ENCODE measurements at places on chromosomes 13 and 19. TPM values are rescaled to one million over a fixed set of nuclear protein-coding genes. Genes with fewer than 3 reads are reported as not detected.

- no peaks in the 10 kb centered on the region for H3K36me3 ChIP-seq
- peak overlapping the region; percentile 31 for H3K4me3 ChIP-seq
- peak overlapping the region; percentile 99 for H3K27ac ChIP-seq
- H3K4me1 ChIP-seq: no peaks in the 10 kb centered on the region
These were observed 14.7 kb downstream of the TLE5 start for GRCh38 chr19:3047496-3048189.

DNA sequence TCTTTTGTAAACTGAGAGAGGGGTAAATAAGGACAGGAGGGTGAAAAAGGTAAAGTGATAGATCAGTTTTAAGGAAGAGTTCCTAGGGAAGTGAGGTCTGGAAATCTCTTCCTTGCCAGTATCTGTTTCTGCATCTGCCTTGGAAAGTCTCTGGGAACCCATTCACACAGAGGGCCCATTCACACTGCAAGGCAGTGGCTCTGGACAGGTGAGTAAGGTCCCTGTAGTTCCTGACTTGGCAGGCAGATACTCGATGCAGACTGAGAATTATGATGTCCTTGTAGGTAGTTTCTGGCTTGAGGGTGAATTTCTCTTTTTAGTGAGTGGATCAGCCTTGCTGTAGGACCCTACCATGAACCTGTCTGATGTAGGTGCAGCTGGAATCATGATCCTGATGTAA is 293.3 kb downstream of the NALCN start:
- DNase-seq: no peak
- no peaks in the 10 kb centered on the region for H3K36me3 ChIP-seq
- no peak overlapping the region for H3K27ac ChIP-seq
- no peaks in the 10 kb centered on the region for H3K27me3 ChIP-seq

DNA sequence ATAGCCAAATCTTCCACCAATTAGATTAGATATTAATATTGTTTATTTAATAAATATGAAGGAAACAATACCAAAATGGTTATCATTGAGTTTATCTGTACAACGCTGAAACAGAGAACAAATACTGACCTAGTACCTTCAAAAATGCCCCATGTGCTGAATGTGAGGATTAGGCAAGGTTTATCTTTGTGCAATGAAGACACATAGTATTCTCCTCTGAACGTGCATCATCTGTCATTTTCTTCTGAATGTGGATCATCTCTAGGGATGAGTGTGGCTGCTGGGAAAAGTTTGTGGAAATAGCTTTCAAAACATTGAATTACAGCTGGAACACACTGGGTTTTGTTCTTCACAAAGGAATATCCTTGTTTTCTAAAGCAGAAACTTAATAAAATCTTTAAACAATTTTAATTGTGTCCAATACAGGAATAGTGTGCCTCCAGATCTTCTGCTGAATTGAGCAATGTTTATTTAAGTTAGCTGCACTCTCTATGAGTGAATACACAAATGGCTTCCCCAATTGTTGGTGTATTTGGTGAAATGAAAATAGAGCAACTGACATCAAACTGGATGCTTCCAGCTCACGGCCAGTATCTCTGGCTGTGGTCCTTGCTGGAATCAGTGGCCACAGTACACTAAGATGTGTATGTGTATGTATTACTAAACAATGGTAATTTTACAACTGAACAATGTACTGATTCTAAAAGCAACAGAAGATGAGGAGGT is 6.7 kb downstream of the COL4A1 start:
- no peaks in the 10 kb centered on the region for H3K4me1 ChIP-seq
- H3K27ac ChIP-seq: peak overlapping the region; percentile 100
- no peaks in the 10 kb centered on the region for H3K27me3 ChIP-seq
- no peak overlapping the region for H3K4me3 ChIP-seq
- no peak for DNase-seq
- no peaks in the 10 kb centered on the region for H3K36me3 ChIP-seq

DNA sequence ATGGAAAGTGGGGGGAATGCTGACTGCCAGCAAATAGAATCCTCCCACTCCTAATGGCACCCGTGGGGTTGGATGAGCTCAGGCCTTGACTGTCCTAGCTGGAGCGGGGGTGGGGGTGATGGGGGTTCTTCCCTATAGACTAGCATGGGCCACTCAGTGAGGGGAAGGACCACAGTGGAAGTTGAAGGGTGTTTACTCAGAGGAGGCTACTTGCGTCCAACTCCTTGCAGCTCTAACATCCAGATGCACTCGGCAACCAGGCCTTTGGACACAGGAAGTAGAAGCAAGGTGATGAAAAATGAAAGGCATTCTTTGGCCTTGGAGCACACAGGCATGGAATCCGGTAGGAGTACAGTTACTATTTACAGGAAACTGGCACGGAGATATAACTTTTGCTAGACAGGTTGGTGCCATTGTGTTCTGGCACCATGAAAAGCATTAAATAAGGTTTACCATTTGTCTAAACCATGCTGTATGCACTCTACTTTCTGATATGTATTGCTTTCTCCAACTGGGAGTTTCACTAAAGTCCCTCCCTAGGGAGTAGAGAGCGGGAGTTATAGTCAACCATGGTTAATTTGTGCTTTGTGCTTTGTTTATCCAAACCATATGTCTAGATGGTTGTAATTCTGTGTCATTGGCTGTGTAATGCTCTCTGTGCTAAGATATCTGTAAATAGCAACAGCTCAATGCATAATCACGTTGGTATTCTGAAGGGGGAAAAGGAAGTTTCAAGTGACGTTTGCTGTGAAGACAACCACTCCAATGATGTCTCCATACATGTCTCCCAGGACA is 125.3 kb downstream of the TSHZ3 start:
- H3K27ac ChIP-seq: no peak overlapping the region
- no peak for DNase-seq
- no peaks in the 10 kb centered on the region for H3K36me3 ChIP-seq
- no peak overlapping the region for H3K4me3 ChIP-seq
- H3K4me1 ChIP-seq: peaks cover 5% of the 10 kb centered on the region

DNA sequence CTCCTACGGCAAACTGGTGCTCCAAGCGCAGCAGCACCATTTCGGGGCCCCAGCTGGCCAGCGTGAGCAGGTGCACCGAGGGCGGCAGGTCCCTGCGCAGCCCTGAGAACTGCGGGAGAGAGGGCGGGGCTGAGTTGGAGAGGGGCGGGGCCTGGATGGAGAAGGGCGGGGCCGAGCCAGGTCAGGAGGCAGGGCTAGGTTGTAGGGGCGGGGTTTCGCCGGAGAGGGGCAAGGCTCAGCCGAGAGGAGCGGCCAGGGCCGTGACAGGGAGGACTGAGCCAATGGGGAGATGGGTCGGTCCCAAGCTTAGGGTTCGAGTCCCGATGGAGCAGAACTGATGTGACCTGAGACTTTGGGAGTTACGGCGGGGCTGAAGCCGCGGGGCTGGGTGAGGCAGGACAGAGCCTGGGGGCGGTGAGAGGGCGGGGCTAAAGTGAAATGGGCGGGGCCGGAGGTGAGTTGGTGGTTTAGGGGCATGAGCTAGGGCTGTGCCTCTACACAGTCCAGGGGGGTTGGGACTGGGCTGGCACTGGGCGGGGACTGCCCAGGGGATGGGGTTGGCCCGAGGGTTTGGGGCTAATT is 19.0 kb downstream of the MAN2B1 start:
- H3K27ac ChIP-seq: no peak overlapping the region
- H3K4me1 ChIP-seq: peaks cover 9% of the 10 kb centered on the region
- DNase-seq: peak; percentile 70
- H3K27me3 ChIP-seq: no peaks in the 10 kb centered on the region

- no peak overlapping the region for H3K4me3 ChIP-seq
- H3K4me1 ChIP-seq: no peaks in the 10 kb centered on the region
- H3K36me3 ChIP-seq: no peaks in the 10 kb centered on the region
- no peak overlapping the region for H3K27ac ChIP-seq
- no peaks in the 10 kb centered on the region for H3K27me3 ChIP-seq
These were observed 12.3 kb upstream of the SACS start for GRCh38 chr13:23445794-23446193.

TNFRSF19 gene
- 2.4 TPM for total RNA-seq

GRCh38 chr13:44843403-44843802 is 145.9 kb downstream of the NUFIP1 start:
- H3K4me3 ChIP-seq: no peak overlapping the region
- H3K27ac ChIP-seq: no peak overlapping the region
- H3K36me3 ChIP-seq: no peaks in the 10 kb centered on the region
- no peaks in the 10 kb centered on the region for H3K4me1 ChIP-seq
- DNase-seq: no peak

- no peaks in the 10 kb centered on the region for H3K36me3 ChIP-seq
- peak overlapping the region; percentile 96 for H3K27ac ChIP-seq
- H3K27me3 ChIP-seq: no peaks in the 10 kb centered on the region
These were observed 2.1 kb upstream of the PNPLA6 start for GRCh38 chr19:7533281-7533885.

DNA sequence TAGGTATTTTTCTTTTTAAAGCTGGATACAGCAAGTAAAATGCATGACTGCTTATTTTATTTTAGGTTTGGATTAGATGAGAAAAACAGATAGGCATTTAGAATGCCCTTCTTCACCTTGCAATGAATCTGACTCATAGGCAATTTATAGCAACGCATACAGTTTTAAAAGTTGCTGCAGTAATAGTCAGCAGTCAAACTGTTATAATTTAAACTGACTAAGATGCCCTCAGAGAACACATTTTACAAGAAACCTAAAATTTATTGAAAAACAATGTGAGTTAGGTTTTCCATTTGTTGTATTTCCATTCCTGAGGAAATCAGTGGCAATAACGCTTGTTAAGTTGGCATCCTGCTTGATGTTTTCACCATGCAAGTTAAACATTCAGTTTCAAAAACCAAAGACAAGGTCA is 1128.2 kb upstream of the PCDH9 start:
- H3K27me3 ChIP-seq: no peaks in the 10 kb centered on the region
- no peak for DNase-seq
- no peaks in the 10 kb centered on the region for H3K4me1 ChIP-seq

DNA sequence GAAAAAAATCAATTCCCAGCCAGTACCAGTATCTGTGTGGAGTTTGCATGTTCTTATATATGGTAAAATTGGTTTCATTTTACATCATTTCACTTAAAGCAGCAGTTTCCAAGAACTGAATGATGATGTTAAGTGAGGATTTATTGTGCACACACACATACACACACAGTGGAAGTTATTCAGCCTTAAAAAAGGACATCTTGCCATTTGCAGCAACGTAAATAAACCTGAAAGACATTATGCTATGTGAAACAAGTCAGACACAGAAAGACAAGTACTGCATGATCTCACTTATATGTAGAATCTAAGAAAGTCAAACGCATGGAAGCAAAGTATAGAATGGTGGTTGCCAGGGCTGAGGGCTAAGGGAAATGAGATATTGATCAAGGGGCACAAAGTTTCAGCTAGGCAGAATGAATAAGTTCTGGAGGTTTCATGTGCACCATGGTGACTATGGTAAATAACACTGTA is 5.3 kb downstream of the SIGLECL1 start:
- no peak overlapping the region for H3K4me3 ChIP-seq
- H3K27ac ChIP-seq: no peak overlapping the region
- H3K27me3 ChIP-seq: no peaks in the 10 kb centered on the region
- H3K4me1 ChIP-seq: no peaks in the 10 kb centered on the region

- no peak overlapping the region for H3K4me3 ChIP-seq
- H3K27ac ChIP-seq: no peak overlapping the region
- H3K27me3 ChIP-seq: no peaks in the 10 kb centered on the region
- DNase-seq: no peak
These were observed 157.5 kb downstream of the TBC1D4 start for GRCh38 chr13:75324413-75324940.

GRCh38 chr19:772730-773436 is 22.0 kb downstream of the MISP start:
- no peaks in the 10 kb centered on the region for H3K4me1 ChIP-seq
- H3K27me3 ChIP-seq: no peaks in the 10 kb centered on the region
- no peak for DNase-seq
- no peak overlapping the region for H3K27ac ChIP-seq
- H3K36me3 ChIP-seq: no peaks in the 10 kb centered on the region
- H3K4me3 ChIP-seq: no peak overlapping the region

GRCh38 chr19:42189133-42189532 is 28.3 kb downstream of the DEDD2 start:
- no peak overlapping the region for H3K4me3 ChIP-seq
- no peak for DNase-seq
- no peaks in the 10 kb centered on the region for H3K27me3 ChIP-seq
- H3K4me1 ChIP-seq: no peaks in the 10 kb centered on the region

RFPL4A gene
- not detected for total RNA-seq

DNA sequence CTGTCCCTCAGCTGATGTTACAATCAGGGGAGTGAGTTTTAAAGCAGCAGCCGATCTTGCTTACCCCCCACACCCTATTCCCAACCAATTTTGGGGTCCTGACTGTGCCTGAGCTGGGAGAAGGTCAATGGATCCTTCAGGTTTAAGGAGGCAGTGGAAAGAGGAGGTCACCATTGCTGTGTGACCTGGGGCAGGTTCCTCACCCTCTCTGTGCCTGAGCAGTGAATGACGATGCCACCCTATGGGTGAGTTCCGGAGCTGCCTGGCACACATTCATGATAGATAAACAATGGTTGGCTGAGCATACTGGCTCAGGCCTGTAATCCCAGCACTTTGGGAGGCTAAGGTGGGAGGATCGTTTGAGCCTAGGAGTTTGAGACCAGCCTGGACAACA is 20.3 kb upstream of the JUND start:
- peak overlapping the region; percentile 100 for H3K27ac ChIP-seq
- no peaks in the 10 kb centered on the region for H3K27me3 ChIP-seq
- H3K4me3 ChIP-seq: no peak overlapping the region
- no peak for DNase-seq
- peaks cover 5% of the 10 kb centered on the region for H3K4me1 ChIP-seq
- no peaks in the 10 kb centered on the region for H3K36me3 ChIP-seq
